Cortex of kidney (tissue), 1 donor: ENCODE measurements at places on chromosomes 2 and 18.

- DNase-seq = no peak
Observed at GRCh38 chr2:231621051-231621879, 28.6 kb downstream of the TEX44 start.

- DNase-seq = no peak
Observed at GRCh38 chr2:40511661-40512213, 59.8 kb upstream of the SLC8A1 start.

DNA sequence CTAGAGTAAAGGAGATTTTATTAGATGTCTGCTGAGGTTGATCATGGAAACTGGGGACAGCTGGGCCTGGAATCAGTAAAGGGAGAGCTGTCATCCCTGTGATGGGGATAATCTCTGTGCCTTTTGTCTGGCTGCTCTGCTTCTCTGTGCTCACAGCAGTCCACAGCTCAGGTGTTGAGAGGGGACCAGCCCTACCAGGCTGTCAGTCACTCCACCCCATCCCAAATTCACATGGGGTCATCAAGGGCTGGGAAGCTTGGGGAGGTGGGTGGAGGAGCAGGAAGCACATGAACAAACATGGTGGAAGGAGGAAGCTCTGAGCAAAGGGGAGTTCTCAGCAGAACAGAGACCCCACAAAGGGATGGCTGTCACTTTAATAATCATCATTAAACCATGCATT, 13.7 kb upstream of the LRRFIP1 start:
- DNase-seq = no peak

GRCh38 chr2:188050726-188051125, 240.9 kb upstream of the GULP1 start:
- no peak for DNase-seq

DNA sequence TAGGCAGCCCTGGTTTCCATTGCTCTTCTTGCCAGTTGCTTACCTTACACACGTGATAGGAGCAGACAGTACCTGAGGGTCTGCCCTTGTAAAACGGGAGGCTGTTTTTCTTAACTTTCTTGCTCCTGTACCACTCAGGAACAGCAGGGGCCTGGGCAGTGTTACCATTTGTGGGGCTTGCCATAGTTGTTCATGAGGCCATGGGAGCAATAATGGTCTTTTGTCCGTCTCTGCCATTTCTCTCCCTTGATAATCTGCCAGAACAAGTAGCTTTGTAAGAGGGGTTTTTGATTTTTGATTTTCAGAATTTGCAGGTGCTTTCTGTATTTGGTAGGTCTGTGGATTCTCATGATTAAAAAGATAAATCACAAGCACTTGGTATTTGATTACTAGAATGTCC, 259.0 kb downstream of the PHLPP1 start:
- DNase-seq = no peak

GRCh38 chr18:59359576-59359952, 499 bp upstream of the LMAN1 start:
- DNase-seq = no peak

DNA sequence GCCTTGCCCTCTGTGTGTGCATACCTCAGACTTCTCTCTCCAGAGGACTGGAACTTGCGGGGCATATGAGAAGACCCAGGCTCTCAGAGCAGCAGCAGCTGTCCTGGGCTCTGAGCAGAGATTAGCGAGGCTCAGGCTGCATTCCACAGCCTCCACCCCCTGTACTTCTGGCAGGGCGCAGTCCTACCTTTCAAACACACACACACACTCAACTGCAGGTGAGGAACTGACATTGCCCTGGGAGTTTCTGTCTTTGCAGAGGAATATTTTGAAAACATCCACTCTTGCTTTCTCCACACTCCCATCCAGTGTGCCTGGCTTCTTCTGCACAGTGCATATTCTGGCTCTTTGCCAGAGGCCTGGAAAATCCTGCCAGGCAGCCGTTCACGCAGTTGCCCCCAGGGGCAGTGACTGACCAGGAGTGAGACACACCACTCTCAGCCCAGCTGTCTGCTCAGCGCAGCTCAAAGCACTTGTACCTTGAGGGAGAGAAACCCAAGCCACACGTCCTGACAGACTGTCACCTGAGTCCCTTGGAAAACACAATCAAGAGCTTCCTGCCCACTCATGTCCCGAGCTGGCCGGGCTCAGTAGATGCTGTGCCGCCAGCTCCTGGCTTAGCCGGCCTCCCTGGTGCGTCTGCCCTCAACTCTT, 460.8 kb downstream of the RNF144A start:
- DNase-seq = no peak

GRCh38 chr2:70984576-70985282, 6.3 kb downstream of the ANKRD53 start:
- no peak for DNase-seq

- no peak for DNase-seq
Observed at GRCh38 chr2:182866095-182866460, 359 bp downstream of the FRZB start.

GRCh38 chr2:198639580-198639979, 818.2 kb downstream of the SATB2 start:
- DNase-seq = no peak

DNA sequence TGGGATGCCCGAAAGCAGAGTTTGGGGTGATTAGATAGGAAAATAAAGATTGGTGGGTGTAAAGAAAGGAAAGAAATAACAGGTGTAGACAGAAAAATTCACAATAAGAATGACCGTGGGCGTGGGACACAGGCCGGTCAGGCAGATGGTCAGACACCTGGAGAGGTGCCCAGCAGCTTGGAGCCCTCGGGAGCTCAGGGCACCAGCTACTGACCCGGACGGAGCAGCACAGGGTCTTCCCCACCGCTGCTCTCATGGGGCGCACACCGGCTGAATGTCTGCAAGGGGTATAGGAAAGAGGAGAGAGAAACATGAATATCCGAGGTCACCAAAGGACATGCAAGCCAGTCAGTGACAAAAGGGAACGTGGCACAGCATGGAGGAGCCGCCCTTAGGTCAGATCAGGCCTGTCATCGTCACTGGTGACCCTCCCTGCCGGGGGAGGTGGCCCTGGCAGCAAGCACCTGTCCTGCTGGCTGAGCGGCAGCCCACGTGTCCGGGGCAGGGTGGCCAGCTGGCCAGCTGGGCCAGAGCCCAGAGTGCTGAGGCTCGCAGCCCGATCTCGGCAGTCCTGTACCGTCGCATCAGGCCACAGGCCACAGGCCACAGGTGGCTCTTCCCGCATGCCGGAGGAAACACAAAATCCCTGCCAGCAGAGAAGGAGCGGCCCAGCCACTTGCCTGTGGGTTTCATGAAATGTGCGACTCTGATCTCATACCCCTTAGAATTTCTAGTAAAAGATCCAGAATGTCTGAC, 112.0 kb upstream of the NDUFV2 start:
- no peak for DNase-seq

DNA sequence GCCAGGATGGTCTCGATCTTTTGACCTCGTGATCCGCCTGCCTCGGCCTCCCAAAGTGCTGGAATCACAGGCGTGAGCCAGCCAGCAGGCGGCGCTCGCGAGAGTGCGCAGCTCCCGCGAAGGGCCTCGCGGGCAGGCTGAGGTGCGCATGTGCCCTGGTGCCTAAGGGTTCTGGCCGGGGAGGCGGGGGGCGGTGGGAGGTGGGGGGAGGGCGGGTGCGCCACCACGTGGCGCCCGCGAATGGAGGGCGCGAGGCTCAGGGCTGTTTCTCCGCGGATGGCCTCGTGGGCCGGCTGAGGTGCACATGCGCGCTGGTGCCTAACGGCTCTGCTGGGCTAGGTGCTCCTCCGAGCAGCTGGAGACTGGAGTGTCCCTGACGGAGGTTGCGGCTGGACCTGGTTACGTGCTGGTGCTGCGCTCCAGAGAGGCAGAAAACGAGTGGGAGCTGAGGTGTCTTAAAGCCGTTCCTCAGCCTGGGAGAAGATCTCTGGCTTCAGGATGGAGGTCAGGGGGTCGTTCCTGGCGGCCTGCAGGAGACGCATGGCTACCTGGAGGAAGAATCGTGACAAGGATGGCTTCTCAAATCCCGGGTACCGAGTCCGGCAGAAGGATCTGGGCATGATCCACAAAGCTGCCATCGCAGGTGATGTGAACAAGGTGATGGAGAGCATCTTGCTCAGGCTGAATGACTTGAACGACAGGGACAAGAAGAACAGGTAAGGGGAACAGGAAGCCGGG, at the start of gene ANKRD62:
Gene ANKRD62, plus strand, starts transcription at position 324 of the 738 bp plus-strand sequence. Its CDS starts 175 bp downstream, at position 499.
- no peak for DNase-seq

GRCh38 chr2:151774506-151774905, 40.2 kb upstream of the NEB start:
- DNase-seq = no peak

DNA sequence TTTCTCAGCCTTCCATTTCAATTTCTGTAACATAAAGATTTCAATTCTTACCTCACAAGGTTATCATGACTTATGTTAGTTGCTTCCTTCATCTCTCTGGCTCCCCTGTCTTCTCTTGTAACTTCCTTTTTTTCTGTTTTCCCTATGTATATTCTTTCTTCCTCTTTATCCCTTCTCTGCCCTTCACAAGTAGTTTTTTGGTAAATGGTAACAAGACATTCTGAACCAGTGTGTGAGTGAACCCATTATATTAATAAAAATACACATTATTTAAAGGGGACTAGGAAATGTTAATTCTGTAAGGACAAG, 8.4 kb downstream of the ACSL3 start:
- DNase-seq = no peak

- DNase-seq = no peak
Observed at GRCh38 chr2:160433466-160434140, 60.0 kb downstream of the RBMS1 start.

- DNase-seq = no peak
Observed at GRCh38 chr2:213229814-213230213, 54.5 kb upstream of the SPAG16 start.

DNA sequence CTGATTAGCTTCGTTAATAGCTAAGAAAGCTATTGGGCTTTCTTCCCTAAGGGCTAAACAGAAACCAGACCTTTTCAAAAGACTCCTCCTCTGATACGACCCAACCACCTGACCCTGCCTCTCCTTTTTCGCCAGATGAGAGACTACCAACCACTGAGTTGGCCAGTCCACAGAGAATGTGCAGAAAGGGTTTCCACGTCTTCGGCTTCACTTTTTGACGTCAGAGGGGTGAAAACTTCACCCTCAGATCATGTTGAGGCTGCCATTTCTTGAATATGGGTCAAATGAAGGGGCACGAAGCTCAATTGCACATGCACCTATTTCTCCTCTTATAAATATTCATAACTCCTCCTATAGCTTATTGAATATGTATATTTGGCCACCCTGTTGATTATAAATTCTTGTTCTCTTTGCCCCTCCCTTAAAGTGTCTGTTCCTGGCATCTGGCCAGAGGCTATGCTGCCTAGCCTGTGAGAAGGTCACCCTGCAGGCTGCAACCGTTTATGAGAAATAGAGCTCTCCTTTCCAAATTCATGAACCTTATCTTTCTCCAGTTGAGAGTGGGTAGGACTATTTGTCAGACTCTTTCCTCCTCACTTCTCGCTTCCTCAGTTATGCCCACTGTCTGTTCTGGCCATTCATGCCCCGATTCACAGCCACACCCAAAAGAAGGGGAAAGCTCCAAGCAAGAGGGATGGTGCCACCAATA, 301.6 kb downstream of the STK39 start:
- DNase-seq = no peak

- DNase-seq = no peak
Observed at GRCh38 chr2:32357318-32358110, 691 bp downstream of the BIRC6 start.
